ENCODE measurements at places on chromosomes 2 and 18.

GRCh38 chr18:56460581-56460980 is 177.8 kb downstream of the TXNL1 start:
- DNase-seq, result no peak

GRCh38 chr2:62956651-62957050 is 94.0 kb upstream of the OTX1 start:
- no peak for DNase-seq

- no peak for DNase-seq
Observed at GRCh38 chr2:47704287-47704686, 78.7 kb upstream of the MSH6 start.

- no peak for DNase-seq
Observed at GRCh38 chr2:226334981-226335720, 464.5 kb downstream of the IRS1 start.

DNA sequence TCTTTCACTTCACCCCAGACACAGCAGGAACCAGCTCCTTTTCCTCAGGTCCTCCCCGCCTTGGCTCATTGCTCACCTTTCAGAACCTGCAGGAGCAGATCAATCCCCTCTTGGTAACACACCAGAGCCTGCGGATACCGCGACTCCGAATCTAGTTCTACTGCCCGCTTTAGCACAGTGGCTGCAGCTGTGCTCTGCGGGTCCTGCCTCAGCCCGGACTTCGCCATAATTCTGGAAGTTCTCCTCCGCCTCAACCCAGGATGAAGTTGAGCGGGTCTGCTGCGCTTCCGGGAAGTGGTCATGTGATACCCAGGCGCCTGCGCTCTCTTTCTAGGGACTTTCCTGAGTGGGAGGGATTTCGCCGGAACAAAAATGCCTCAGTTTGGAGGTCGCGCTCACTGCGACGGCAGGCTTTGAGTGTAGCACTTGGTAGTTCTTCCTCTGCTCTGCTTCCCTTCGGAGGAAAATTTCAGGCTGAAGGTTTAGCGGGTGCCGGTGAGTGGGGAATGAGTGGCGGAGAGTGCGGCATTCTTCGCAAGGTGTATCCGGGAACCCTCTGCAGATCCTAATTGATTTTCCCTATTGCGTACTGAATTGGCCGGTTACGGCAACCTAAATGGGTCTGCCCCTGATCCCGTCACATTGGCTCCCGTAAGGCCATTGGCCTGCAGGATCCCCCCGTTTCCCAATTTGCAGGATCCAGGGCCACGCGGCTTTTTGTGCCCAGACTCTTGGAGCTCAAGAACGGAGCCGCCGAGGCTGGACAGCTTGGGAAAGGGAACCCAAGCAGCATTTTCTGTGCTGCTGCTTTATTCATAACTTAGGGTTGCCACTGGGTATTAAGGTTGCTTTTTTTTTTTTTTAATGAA is at the start of the genes MITD1 and MRPL30:
TSS of gene MITD1 (minus strand) at position 304 of the 869 bp plus-strand sequence. CDS start at position 227, 77 bp downstream.
TSS of gene MRPL30 (plus strand) at position 430 of the 869 bp plus-strand sequence. CDS start 5,020 bp downstream, outside the sequence.
- peak; percentile 77 for DNase-seq

DNA sequence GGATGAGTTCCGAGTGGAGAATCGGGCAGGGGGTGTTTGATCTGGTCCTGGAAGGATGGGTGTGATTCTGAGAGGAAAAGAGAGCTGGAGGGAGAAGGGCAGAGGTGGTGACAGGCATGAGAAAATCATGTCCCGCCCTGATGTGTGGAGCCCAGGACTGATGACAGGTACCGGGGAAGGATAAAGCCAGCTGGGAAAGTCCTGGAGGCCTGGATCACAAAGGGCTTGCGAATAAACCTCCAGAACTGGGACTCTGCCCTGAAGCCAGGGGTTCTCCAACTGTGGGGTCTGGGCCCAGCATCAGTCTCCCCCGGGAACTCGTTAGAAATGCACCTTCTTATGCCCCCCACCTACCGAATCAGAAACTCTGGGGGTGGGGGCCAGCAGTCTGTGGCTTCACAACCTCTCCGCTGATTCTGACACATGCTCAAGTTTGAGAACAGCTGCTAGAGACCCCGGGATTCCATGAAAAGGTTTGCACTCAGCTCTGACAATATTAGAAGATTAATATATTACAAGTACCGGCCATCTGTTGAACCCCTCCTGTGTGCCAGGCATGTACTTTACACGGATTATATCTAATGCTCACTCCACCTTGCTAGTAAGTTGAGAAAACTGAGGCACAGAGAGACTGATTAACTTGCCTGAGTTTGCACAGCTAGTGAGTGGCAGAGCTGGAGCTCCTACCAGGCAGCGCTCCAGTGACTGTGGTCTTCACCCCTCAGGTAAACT is 8.0 kb downstream of the TNFRSF11A start:
- no peak for DNase-seq

DNA sequence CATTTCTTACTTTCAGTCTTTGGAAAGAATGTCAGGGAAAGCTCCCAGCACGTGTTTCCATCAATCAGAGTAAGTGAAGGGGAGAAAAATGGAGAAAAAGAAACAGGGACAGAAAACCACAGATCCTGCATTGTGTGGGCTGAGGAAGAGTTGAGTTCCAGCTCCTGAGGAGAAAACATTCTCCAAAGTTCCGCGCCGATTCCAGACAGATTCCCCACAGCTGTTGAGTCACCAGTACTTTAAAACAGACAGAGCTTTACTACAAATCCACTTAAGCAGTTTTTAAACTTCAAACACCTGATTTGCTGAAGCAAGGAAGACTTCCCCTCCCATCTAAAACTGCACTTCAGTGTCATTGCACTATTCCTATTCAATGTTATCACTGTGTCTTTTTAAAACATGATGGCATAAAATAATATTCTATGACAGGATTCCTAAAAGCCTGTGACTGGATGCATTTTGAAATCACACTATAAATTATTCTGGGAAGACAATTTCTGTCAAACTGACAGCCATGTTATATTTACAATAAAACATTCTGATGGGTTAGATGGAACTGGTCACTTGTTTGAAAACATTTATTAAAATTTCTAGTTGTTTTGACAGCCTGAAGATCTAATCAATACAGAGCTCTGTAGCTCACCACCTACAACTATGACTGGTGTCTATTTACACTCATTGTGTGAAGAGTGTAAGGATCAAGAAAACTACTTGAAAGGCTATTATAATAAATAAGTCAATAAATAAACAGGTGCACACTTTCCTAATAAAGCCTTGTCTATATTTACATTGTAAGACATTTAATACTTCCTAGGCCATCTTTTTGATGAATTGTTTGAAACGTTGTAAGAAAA is 40.9 kb downstream of the TCF4 start:
- no peak for DNase-seq

- DNase-seq, result no peak
Observed at GRCh38 chr2:172864182-172864581, 128.5 kb downstream of the RAPGEF4 start.

DNA sequence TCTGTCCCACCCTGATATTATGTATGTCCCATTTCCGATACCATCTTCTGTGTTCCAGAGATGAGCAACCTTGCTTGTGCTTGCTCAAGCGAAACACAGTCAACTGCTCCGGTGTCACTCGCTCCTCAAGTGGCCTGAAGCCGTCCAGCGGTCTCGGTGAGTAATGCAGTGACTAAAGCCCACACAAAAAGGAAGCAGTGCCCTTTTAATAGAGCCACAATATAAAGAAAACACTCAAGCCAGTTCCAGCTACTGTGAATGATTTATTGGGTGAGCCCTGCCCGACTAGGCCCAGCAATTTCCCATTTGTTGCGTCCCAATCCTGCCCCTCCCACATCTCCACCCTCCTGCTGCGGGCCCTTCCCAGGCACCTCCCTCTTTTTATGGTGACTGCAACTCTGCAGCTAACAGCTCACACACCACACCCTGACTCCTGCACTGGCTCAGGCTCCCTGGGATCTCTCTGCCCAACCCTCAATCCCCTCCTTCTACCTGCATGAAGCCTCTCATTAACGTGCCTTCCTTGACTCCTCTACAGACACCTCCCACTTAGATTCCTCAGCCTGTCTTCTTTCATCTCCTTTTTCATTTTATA is 44.2 kb upstream of the DSC1 start:
- no peak for DNase-seq

- no peak for DNase-seq
Observed at GRCh38 chr18:45034179-45034578, 353.5 kb downstream of the SETBP1 start.

GRCh38 chr2:24017711-24018110 is 7.8 kb downstream of the MFSD2B start:
- no peak for DNase-seq
